ENCODE measurements at places on chromosomes 2 and 18.

GRCh38 chr2:34547340-34547739 is 948.2 kb upstream of the FAM98A start:
- DNase-seq, result no peak

GRCh38 chr2:205259121-205259520 is 423.2 kb upstream of the NRP2 start:
- DNase-seq, result no peak

DNA sequence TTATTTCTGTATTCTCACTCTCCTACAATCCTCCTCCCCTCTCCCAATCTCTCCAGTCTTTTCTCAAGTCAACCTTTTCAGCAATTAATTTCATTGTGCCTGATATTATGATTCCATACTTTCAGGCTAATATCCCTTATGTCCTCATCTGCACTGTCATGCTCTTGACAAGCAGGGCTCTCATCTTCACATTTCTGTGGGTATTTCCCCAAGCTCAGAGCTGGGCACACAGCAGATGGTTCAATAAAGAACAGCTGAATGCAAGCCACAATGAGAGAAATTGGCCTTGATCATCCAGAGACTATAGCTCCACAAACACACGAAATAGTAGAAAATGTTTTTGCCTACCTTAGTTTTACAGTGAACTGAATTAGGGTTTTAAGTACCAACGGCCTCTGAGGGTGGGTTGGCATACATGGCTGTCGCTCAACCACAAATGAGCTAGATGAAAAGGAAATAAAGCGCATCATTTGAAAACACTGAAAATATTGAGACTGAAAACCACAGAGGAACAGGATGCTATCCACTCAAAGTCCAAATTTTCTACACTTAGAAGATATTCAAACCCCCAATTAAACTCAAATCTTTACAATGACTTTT is 47.5 kb upstream of the STAT1 start:
- DNase-seq, result peak; percentile 56

DNA sequence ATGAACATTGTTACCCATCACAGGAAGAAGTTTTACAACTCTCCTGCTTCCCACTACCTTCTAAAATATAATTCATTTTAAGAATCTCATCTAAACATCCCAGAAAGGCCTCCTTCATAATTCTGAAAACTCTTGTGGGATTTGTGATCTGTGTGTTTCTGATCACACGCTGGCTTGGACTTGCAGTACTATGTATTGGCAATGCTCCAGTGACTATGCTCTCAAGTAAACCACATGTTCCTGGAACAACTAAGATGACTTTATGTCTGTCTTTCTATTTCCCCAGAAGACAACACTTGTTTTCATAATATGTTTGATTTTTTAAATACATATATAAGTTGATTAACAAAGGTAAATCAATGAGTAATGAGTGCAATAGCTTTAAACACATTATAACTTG is 376.6 kb upstream of the NETO1 start:
- no peak for DNase-seq

DNA sequence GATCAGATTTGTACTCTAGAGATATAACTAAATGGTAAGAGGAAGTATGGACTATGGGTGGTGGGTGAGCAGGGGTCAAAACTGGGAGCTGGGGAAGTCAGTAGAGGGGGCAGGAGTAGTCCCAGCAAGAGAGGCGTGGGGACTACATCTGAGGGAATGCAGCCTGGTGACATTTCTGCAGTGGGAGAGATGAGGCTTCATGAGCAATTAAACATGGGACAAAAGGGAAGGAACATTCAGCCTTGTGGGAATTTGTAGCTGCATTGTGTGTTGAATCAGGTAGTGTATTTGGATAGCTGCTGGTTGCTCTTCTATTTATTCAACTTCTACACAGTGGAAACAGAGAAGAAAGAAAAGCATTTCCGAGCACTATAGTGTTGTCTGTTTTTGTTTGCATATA is 3.6 kb downstream of the CNOT11 start:
- DNase-seq, result no peak

DNA sequence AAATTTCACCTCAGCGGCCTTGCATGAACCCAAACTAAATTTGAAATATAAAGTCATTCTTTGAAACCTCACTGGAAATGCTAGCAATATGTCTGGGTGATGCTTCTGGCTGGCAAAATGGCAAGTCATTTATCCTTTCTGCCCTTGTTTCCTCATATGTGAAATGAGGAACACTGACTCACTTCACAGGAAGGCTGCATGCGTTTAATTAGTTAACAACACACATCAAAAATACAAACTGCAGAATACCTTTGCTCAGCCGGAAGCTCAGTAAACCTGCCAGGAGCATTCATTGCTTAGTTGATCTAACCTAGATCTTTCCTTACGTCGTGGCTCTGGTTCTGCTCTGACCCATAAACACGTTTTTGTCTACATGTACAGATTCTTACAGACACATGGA is 214.2 kb upstream of the ACVR2A start:
- no peak for DNase-seq

GRCh38 chr2:180722551-180723239 is 257.7 kb upstream of the UBE2E3 start:
- no peak for DNase-seq

DNA sequence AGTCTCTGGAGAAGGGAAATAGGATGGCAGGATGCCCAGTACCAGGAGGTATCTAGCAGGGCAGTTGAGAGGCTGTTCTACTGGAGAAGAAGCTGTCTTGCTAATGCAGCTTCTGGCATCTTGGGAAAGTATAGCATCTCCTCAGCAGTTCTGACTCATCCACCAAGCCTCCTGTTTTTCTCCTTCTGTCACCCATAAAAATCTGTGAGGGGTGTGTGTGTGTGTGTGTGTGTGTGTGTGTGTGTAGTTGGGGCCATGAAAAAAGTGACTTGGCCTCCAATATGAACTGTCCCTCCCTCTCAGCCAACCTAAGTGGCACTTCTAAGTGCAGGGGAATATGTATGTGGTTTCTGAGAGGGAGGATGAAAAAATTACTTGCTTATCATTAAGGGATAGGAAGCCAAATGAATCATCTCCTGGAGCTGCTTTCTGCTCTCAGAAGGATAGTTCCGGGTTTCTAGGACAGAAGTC is 83.9 kb downstream of the CBLN2 start:
- no peak for DNase-seq

DNA sequence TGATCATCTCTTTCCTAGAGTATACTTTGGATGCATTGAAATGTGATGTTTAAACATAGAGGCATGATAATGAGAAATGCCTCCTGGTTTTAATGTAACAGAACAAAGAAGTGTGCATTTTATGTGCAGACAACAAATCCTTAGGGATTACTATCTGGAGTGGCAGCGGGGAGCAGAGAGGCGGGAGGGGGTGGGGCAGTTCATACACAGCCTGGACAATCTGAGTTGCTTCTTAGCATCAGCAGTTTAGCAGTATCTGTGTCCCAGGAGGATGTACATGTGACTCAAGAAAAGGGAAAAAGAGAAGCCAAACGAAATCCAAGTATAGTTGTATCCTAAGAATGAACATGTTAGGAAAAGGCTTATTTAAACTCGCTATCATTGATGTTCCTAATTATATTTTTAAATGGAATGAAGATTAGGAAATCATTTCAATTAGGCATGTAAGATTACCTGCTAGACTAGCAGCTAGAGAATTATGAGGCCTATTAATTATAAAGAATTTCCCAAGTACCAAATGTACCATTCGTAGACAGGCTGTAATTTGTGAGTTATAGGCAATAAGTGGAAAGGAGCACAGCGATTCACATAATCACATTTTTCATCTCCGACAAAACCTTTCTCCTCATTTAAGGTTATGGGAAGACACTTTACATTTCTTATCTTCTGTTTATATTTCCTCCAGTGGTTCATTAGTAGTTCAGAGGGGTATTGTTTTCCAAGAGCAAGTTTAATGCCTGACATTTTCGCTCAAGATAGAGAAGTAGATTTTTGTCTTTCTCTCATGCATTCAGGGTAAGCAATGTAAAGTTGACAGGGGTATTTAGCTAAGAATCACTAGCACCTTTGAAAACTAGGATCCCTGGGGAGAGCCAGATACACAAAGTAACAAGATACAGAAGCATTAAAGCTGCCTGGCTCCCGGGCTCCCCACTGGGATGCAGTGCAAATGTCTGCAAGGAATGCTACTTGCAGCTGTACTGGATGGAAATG is 141.3 kb upstream of the NOSTRIN start:
- DNase-seq, result no peak

GRCh38 chr2:46518861-46519260 is 39.5 kb downstream of the TMEM247 start:
- no peak for DNase-seq

DNA sequence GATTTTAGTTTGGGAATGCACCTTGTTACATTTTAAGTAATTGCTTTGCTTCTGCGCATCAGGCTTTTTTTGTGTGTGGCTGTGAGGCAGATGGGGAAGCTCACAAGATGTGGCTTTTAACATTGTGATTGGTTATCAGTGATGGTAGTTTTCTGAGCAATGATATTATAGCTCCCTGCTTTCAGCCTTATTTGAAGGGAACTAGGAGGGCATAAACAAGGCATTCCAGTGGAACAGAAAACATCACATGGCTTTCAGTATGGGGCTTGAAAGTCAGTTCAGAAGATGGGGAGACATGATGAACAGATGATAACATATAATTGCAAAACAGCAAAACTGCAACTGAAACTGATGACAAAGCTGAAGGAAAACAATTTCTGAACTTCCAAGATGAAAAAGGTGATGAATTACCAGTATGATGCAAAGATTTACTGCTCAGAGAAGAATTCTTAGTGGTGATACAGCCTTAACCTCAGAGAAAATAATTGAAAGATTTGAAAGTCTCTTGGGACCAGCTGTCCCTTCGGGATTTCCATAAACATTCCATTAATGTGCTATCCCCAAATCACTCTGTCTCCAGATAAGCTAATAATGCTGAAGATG is 439.7 kb downstream of the RND3 start:
- no peak for DNase-seq

DNA sequence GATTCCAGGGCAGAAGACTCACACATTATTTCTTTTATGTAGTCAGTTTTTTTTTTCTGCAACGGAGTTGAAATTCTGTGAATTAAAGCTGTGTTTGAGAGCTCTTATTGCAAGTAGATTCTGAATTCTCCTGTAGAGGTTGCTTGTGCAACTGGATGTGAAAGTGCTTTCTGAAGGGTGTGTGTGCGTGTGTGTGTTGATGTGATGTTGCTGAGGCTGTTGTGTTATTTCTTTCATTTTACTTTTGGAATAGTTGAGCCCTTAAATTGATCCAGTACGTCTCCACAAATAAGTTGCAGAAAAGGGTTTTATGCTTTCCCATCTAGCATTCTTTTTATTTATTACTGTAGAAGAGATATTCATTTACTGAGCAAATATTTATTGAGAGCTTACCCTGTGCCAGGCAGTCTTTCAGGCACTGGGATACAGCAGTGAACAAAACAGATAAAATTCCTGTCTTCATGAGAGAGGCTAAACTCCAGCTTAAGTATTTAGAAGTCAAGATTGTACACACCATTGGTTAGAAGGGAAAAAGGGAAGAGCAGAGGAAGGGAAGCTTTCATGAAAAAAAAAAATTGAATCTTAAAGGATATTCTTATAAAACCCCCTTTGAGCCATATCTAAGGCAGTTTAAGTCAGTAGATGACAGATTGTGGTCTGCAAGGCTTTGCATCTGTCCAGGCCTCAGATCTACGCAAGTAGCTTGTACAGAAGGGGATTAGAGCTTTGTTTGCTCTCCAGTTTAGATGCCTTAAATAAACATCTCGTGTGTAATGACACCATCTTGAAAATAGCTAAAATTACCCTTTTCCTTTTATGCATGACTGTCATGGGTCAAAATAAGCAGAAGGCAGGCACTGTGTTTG is 58.2 kb downstream of the MYO1B start:
- no peak for DNase-seq

- DNase-seq, result no peak
Observed at GRCh38 chr18:23887035-23887434, 127.5 kb upstream of the TTC39C start.

DNA sequence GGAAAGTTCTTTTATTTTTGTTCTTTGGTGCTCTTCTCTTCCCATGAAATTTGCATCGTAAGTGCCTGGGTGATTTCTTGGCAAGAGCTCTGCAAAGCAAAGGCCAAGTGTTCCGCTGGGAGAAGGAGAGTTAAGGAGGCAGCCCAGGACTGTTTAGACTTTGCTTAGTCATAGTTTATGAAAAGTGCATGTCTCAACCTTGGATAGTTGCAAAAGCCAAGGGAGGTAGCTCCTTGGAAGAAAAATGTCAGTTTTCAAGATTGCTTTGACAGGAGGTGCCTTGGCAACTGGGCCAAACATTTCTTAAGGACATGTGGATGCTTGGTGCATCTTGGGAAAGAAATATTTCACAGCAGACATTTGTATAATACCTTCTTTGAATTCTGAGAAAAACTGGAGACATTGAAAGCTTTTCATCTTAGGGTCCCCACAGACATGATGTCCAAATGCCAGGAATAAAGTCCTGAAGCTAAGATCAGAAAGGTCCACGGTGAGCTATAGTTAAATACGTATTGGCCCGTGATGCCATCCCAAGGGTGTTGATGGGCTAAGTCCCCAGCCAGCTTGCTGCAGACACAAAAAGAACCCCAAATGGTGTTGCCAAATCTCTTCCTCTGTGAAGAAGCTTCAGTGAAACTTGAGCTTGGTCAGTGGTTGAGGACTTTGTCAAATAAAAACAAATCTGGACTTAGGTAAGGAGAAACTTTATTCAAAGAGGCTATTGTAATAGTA is 96.3 kb upstream of the THUMPD2 start:
- no peak for DNase-seq

DNA sequence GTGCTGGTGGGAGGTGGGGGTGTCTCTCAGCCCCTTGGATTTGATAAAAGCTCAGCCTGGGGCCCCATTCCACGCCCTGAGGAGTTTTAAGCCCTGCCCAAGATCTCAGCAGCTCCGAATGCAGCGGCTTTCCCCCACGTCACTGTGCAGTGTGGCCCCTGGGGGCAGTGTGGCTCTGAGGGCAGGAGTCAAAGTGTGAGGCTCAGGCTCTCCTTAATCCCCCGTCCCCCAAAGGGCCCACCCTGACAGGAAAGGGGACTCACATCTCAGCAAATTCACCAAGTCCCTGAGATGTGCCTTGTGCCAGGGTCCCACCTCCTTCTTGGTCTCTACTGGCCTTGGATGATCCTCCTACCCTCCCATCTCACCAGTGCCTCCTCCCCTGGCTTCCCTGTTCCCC is 25.2 kb downstream of the NPPC start:
- no peak for DNase-seq

GRCh38 chr2:130827502-130828251 is 9.0 kb upstream of the ARHGEF4 start:
- DNase-seq, result no peak

DNA sequence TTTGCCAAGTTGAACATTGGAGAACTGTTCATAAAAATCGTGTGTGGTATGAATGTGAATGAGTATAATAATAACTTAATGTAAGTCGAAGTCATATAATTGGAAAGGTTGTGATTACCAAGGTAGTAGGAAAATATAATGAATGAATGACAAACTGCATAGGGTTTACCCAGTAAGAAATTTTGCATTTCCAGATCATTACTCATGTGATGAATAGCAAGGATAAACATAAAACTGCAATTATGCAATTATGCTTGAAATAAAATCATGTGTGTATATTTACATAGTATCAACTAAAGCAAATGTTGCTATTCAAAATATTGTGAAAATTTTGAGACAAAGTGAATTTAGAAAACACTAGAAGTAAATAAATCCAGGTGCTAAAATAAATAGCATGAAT is 1108.7 kb upstream of the TMEFF2 start:
- DNase-seq, result no peak
